ENCODE measurements at places on chromosomes 7 and 10.

GRCh38 chr10:70509757-70510147, 31.2 kb downstream of the PALD1 start:
- ATAC-seq = no peak

DNA sequence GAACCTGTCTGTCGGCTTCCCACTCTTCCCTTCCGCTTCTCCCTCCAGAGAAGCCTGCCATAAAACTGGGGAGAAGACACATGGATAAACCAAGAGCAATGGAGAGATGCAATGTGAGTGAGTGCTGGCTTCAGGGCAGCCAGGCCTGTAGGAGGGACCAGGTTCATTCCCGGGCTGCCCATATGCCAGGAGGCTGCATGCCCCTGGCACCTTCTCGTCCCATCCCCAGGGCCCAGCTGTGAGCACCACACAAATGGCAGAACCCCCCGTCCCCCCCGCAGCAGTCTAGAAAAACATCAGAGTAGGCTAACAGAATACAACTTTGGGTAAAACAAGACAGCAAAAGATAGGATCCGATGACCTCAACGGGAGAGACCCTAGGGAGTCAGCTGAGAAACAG, 341.3 kb upstream of the SHH start:
- ATAC-seq = no peak

DNA sequence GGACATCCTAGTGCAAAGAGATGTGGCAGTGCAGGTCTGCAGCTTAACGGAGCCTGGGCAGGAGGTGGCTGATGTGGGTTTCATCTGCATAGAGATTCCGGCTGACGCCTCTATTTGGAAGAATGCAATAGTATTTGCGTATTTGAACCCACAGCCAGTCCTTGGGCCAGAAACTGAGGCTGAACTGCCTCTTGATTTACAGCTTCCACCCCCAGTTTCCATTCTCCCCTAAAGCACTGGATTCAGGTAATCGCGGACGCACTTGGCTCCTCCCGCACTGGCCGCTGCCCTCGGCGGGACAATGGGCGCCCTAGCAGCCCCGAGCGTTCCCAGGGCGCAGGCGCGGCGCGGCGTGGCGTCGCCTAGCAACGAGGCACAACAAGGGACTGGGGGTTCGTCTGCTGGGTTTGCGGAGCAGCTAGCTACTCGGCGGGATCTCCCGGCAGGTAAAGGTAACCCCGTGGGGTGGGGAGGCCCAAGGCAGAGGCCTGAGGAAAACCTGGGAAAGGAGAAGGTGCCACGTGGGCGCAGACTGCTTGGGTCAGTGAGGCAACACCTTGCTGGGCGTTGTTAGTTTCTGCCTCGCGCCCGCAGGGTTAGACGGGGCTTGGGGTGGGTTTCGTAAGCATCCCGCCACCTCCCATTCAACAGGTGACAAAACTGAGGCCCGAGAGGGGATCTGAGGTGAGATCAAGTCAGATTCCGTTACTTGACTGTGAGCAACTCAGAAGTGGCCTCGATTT, at the start of gene ARMC3:
Gene ARMC3 (plus strand): TSS at position 393 of the 743 bp plus-strand sequence. CDS start 3,944 bp downstream, outside the sequence.
- ATAC-seq = peak; percentile 75

- no peak for ATAC-seq
Measured at GRCh38 chr10:125823663-125824251, 411 bp downstream of the BCCIP start.

GRCh38 chr7:12895296-12895695, 207.9 kb downstream of the ARL4A start:
- ATAC-seq = no peak

DNA sequence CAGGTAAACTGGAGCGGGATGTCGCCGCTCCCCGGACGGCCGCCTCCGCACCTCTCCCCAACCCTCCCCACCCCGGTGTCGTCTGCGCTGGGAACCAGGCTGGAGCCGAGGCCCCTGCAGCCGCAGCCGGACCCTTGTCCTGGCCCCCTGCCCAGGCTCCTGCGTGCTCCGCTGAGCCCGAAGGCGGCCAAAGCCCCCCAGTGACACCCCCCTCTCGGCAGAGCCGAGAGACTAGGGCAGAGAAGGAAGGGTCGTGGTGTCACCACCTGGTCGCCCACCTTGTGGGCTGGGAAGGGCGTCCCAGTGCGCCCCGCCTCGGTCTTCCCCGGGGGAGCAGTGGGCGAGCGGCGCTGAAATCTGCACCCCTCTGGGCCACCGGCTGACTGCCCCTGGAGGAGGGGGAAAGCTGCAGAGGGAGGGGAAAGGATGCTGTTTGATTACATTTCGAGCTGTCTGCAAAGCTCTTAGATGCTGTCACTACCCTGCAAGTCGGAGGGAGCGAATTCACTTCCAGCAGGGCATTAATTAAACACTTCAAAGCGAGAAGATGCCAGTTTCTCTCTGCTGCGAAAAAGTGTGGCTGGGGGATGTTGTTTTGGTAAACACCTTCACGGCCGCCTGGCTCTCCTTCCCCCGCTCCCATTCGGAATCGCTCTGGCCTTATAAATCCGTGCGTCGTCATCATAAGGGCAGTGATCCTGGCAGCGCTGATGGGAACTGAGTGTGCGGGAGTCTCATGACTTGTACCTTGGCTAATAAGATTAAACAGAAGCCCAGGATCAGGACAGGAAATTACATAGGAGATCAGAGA, 622 bp downstream of the DYNC1I1 start:
- ATAC-seq = peak; percentile 34

All from stimulated activated memory B cell treated with anti-CD40 and anti-IgM and Interleukin-4, amounts not matched to agents 10 μg/mL and 1 μg/mL and 100 μg/mL, for 72 hours (primary cell).